ENCODE measurements at places on chromosomes 4 and X.

DNA sequence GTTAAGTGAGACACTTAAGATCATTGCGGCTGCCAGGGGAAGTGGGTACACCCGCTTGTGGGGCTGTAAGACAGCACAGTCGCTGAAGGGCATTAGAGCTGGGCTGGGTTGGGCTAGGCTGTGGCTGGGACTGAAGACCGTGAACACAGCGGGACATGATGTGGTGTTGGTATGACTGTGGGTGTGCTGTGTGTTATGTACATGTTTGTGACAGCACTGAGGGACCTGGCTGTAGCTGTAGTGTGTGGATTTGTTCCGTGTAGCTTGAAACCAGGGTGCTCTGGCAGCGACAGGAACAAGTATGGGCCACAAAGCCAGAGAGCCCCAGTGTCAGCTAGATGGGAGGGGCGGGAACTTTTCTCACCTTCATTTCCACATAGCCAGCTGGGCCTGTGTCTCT, 82.1 kb downstream of the NHSL2 start:
- DNase-seq: no peak

GRCh38 chr4:70183168-70183939, 12.2 kb upstream of the ODAM start:
- peak; percentile 16 for DNase-seq

DNA sequence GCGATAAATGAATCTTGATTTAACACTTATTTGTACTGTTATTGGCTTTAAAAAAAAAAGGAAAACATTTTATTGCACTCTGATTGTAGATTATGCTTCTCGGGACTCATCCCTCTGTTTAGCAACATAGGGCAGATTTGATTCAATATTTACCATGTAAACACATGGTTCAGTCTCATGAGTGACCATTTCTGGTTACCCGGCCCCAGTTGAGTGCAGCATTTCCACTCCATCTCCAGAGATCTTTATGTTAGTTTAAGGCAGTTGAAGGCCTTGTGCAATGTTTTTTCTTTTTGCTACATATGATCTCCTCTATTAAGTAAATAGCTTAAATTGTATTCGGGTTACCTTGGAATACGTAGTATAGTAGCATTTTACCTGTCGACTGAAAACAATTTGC, 143.3 kb upstream of the RPS6KA3 start:
- DNase-seq: no peak

- no peak for DNase-seq
These were observed 33.0 kb downstream of the GRIA3 start for GRCh38 chrX:123217077-123217476.

GRCh38 chr4:7894098-7894676, 45.5 kb downstream of the AFAP1 start:
- no peak for DNase-seq

DNA sequence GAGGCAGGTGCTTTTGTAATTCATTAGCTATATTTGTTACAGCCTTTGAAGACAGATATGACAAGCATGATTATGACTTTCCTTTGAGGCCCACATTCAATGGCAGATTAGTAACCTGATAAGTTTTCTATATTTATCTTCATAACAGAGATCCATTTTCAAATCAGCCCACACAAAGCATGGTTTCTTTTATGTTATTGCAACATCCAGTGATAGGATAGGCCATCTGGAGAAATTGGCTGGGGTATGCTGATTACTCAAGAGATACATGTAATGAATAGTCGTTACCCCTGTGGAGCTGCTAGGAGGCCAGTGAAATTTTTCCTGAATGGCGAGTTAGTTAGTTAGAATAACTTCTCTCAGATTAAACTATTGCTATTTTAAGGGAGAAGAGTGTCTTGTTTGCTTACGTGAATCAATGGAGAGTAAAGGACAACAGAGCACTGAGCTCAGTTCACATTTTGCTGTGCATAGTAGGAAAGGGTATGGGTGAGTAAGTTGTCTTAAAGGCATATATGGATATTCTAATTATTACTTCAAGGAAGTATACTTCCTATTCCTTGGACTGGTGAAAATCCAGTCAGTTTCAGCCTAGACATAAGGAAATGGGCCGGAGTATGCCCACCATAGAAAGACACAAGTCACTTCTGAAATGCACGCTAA, 79.2 kb upstream of the DKK2 start:
- DNase-seq: peak; percentile 43

DNA sequence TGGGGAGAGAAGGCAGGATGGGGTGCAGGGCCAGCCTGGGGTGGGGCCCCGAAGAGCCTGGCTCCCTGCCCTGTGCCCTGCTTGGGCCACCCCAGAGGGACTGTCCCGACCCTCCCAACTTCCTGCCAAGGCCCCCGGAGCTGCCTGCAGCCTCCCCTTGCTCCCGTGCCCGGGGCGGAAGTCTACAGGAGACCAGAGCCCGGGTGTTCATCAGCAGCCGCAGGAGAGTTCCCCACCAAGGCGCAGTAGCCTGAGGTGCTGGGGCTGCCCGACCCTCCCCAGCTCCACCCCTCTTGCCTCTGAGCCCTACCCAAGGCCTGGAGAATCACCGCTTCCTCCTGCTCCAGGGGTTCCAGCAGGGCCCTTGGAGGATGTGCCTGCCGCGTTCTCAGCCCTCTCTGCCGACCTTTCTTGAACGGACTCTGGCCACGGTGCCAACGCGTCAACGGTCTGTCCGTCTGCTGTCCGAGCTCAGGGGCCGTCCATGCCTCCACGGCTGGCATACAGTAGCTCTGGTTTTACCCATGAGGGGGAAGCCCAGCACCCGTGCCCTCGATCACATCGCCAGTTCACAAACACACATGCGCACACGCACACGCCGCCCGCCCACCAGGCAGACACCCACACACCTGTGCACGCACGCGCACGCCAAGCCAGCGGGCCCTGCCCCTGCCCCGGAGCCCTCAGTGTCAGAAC, 36.0 kb upstream of the SPON2 start:
- DNase-seq: no peak

- DNase-seq: peak; percentile 5
These were observed 816 bp downstream of the EREG start for GRCh38 chr4:74365761-74366160.

DNA sequence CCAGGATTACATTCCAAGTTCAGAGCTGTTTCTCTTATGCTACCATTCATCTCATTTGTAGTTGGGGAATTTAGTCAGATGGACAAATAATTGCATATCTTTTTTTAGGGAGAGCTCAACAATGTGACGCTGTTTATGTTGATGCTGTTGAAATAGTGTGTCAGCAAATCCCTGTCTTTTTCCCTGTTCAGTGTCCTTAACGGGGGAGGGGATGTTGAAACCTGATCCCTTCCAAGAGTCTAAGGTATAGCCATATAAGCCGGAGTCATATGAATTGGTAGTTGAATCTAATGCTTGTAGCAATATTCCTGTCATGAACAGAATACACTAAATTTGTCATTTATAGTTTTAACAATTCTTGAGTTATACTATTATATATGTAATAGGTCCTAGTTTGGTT, 293.5 kb upstream of the FAT1 start:
- no peak for DNase-seq

DNA sequence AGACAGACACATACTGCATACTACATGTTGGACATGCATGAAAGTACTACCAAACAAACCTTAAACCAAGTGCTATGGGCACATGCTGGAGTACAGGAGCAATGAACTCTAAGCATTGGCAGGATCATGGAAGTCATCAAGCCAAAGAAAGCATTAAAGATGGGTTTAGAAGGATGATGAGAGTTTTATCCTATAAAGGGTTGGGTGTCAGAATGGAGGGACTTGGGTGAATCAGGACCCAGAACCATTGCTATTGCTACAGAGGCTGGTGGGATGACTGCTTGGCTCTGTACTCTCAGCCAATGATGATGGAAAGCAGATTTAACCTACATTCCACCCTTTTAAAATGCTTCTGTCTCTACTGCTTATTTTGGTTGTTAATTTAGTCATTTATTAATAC, 233.9 kb upstream of the EDA2R start:
- DNase-seq: no peak

GRCh38 chr4:39699687-39700409, 1.9 kb downstream of the UBE2K start:
- no peak for DNase-seq

DNA sequence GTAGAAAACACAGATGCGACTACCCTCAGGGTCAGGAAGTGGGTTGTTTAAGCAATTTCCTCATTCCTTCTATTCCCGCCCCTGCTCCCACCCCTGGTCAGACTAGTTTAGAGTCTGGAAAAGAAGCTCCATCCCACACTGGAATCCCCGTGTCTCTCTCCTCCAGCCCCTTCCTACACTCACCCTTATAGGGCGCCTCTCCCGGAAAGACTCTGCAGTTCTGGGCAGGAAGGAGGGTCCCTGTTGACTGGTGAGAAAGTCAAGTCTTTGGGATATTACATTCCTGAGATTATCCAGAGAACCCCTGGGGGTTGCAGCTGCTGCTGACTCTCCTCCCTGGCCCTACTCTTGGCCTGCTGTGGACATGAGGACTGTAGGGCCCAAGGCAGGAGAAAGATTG, 11.9 kb downstream of the STARD8 start:
- no peak for DNase-seq

DNA sequence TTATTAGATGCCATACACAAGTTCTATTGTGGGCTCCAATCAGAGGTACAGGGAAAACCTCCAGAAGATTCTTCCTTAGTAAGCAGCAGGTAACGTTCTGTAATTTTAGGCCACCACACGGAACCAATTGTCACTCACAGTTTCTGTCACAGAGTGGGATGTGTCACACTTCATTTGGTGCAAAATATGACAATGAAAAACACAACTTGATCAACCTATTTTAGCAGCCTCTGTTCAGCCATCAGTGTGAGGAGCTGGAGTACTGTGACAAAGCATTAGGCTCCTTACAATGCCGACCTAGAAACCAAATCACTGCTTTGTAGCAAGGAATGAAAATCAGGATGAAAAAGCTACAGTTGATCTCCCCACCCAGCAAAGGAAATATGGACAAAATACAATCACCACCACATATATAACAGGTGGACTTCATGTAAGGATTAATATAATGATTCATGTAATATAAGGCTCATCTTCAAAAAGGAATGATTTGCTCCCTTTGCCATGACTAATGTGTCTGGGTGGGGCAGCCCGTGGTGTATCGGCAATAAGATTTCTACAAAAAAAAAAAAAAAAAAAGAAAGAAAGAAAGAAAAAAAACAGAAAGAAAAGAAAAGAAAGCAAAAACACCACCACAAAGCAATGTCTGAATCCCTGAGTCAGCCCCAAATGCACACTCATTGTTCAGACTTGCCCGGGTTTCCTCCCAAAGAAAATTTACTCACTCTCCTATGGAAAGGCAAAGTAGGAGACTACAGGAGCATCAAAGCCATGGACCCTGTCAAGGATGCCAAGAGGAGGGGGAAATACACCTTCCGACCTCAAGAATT, 36.0 kb downstream of the SLC9A7 start:
- no peak for DNase-seq

- DNase-seq: no peak
These were observed 5.5 kb upstream of the PIGA start for GRCh38 chrX:15340867-15341266.

- DNase-seq: no peak
These were observed 118.4 kb downstream of the COL25A1 start for GRCh38 chr4:109183931-109184490.

DNA sequence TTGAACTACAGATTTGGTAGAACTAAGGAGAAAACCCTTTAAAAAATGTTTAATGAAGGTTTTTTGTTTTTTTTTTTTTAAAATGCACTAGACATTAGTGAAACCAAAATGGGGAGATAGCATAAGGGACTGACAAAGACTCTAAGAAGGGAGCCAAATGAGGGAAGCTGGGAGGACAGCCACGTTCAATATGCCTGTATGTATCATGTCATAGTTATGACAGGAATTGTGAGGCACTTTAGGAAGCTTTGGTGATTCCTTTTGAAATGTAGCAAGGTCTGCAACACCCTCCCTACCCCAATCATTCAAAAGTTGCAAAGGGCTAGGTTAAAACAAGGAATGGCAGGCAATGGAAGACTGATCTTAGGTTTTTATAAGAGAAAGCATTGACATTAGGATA, 526.0 kb downstream of the TLL1 start:
- DNase-seq: no peak

DNA sequence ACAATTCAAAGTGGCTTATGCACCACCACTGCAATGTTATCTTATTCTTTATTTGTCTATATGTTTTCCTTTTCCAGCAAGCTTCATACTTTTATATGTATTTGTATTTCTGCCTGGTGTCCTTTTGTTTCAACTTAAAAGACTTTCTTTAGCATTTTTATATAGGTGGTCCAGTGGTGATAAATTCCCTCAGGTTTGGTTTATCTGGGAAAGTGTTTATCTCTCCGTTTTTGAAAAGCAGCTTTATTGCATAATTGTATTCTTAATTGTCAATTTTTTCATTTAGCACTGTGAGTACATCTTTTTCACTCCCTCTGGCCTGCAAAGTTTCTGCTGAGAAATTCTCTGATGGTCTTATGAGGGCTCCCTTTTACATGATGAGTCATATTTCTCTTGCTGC, 479.0 kb upstream of the GRID2 start:
- DNase-seq: no peak

GRCh38 chrX:14528629-14529289, 577 bp upstream of the GLRA2 start:
- peak; percentile 32 for DNase-seq

DNA sequence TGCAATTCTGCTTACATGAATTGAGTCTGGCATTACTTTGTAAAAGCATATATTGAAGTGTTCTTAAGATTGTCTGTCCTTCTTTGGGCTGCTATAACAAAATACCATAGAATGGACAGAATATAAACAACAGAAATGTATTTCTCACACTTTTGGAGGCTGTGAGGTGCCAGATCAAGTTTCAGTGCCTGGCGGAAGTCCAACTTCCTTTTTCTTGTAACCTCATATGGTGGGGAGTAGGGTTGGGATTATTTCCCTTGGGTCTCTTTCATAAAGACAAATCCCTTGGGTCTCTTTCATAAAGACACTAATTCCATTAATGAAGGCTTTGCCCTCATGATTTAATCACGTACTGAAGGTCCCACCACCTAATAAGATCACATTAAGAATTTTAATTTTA, 199.3 kb upstream of the GRID2 start:
- DNase-seq: no peak

DNA sequence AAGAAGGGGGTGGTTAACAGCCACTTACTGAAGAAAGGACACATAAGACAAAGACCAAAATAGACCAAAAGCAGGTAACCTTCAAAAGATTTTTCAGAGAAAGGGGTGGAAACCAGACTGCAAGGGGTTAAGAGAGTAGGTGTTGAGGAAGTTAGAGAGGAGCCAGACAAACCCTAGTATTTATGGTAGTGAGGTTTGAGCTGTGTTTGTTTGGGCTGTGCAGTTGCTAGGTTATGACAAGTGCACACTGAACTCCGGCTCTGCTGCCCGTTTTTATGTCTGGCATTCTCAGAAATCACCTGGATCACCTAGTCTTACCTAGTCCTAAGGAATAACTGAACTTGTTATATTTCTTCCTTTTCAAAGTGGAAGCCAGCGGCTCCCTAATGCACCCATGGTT, 22.9 kb upstream of the G3BP2 start:
- no peak for DNase-seq

GRCh38 chr4:90757534-90758060, 630.4 kb downstream of the CCSER1 start:
- no peak for DNase-seq

- no peak for DNase-seq
These were observed 37.9 kb downstream of the EREG start for GRCh38 chr4:74402692-74403456.

GRCh38 chr4:94540476-94540875, 88.7 kb downstream of the PDLIM5 start:
- no peak for DNase-seq
